Caudate nucleus (tissue), 63 donors: ENCODE measurements at places on chromosomes 5 and 9.

- DNase-seq: no peak
Measured at GRCh38 chr9:70761139-70761670, 346.7 kb upstream of the KLF9 start.

DNA sequence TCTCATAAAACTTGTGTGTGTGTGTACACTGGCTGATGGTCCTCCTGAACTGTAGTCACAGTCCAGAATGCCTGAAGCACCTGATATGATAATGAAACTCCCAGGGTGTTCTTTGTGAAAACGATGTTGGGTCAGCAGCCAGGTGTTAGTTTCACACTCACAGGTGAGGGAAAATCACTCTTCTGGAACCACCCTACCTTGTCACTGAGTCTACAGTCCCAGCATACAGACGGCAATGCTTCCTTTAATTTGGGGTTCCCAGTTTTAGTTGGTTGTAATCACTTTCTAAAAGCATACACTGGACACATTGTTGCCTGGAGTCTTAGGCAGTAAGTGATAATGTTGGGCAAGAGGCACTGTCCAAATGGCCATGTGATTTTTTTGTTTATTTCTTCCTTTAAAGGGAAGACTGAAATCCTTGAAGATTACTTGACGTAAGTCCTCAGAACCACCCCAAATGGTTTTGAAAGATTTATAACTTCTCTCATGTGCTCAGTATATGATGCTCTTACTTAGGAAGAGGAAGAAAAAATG lies 18.2 kb upstream of the MGAT1 start:
- no peak for DNase-seq

- DNase-seq: no peak
Measured at GRCh38 chr9:19479874-19480273, 71.1 kb downstream of the ACER2 start.

- DNase-seq: no peak
Measured at GRCh38 chr9:135805422-135806022, 101.8 kb downstream of the CAMSAP1 start.

DNA sequence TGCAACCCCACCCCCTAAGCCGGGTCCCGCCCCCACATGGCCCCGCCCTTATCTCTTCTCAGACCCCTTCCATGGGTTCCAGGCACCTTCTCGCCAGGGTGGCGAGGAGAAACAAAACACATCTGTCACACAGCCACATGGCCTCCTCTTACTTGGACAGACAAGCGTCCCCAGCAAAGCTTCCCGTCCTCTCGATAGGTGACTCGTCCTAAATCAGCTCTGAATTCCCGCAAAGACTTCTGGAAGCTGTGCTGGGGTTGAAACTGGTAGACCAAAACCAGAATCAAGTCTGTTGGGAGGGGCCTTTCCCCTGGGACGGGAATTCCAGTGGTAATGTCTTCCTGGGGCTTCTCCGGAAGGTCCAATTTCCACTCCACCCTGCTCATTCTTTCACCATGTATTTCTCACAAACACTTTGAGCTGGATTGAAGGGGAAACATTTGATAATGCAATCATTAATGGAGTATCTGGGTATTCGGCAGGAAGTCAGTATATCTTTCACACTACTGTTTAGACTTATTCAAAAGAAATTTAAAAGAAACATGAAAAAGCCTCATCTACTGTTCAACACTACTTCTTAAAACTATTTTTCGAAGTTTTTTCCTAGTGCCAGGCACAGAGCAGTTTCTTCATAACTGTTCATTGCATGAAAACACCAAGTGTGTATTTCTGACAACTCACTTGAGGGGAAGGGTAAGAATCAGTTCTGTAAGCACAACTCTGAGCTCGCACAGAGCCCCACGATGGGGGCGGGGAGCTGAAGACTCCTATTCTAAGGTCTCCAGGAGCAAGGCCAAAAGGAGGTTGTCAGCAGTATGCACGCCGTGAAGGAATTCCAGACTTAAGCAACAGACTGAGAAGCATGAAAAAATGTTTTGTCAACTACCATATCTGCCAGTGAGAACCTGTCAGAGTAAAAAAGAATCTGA lies 644 bp upstream of the CTNNAL1 start:
- DNase-seq: no peak

DNA sequence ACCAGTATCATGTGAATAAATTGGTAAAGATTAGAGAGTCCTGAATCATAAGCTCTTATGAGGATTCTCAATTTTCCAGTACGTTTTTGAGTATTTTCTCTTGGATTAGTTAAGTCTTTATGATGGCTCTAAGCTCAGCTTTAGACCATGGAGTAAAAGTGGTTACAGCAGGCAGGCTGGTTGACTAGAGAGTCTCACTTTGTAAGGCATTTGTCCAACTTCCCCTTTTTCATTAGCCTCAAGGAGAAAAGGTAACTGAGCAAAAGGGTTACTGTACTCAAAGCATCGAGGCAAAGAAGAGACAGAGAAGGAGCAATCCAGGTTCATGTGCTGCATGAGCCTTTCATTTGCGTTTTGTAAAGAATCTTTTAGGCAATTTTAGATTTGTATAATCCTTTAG lies 8.5 kb downstream of the NOP16 start:
- DNase-seq: no peak

GRCh38 chr9:98568234-98568908 lies 140.4 kb downstream of the GABBR2 start:
- no peak for DNase-seq

GRCh38 chr9:2991292-2991691 lies 147.4 kb upstream of the PUM3 start:
- DNase-seq: no peak

GRCh38 chr5:14598225-14598624 lies 16.6 kb downstream of the OTULINL start:
- DNase-seq: no peak

DNA sequence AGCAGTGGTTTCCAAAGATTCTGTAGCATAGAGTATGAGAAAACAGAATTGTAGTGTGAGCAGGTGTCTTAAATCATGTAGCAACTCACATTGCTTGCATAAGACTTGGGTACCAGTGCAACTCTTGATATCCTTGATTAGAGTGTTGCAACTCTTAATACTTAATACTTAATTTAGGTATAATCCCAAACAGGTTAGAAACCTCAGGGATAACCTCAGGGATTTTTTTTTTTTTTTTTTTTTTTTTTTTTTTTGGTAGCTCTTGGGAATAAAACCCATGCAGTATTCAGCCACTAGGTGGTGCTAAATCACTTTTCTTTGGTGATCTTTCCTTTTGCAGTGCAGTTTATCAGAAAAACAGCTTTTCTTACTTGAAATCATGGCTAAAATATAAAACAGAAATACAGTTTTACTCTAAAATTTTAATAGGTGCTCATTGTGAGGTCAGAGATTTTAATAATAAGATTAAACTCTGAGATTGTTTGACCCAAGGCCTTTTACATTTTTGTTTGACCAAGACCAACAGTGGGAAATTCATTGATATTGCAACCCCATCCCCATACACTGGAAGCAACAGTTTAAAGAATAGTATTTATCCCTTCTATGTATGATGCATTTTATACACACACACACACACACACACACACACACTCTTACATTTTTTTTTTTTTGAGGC lies 55.3 kb downstream of the ERAP1 start:
- no peak for DNase-seq

DNA sequence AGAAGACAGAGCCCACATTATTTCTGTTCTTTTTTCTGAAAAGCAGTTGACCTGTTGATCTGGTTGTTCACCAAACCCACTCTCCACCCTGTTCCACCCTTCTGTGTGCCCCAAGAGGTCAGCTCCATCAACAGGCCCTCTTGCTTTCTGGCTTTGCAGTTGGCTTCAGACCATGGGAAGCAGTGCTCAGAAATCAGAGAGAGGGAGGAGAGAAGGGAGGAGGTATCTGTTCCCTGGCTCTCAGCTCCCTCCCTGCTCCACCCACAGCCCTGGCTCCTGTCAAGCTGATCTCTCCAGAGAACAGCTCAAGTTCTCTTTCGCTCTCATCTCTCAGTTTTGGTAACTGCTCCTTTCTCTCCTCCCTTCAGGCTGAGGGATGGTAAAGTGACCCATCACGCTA lies 144.2 kb upstream of the RAI14 start:
- no peak for DNase-seq

DNA sequence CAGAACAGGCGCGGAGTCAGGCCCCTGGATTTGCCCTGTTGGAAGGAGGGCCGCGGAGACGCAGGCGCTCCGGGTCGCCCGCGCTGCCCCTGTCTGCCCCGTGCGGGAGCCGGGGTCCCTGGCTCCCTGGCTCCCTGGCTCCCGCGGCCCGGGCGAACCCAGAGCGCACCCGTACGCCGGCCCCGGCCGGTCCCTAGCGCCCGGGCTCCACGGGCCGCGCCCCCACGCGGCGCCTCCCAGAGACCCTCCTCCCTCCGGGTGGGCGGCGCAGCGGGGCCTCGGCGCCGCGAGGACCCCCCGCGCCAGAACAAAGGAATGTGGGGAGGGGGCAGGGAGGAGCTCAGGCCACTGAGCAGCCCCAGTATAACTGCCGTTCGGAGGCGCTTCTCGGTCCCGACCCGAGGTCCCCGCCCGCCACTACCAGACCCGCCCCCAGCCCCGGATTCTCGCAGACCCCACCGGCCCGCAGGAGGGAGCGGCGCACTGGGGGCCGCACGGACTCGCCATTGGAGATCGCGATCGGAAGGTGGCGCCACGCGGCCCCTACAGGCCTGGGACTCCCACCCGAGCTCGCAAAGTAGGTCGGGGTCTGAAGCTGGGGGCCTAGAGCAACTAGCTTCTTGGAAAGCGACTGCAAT lies 2.4 kb downstream of the NFIL3 start:
- DNase-seq: no peak

- no peak for DNase-seq
Measured at GRCh38 chr9:122897969-122898368, 7.2 kb downstream of the RC3H2 start.

DNA sequence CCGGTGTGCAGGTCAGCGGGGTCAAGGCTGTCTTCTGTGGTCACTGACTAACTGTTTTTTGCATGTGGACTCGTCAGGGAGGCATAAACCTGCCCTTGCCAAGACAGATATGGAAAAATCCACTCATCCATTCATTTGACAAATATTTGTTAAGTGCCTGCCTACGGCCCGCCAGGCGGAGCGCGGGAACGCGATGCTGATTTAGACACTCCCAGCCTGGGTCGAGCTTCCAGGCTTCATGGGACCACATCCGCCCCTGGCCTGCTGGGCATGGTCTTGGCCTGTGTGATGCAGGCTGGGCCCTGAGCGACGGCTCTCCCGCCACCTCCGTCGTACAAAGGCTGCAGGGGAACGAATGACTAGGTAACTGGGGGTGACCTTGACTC lies 18.1 kb downstream of the MYMK start:
- DNase-seq: no peak

DNA sequence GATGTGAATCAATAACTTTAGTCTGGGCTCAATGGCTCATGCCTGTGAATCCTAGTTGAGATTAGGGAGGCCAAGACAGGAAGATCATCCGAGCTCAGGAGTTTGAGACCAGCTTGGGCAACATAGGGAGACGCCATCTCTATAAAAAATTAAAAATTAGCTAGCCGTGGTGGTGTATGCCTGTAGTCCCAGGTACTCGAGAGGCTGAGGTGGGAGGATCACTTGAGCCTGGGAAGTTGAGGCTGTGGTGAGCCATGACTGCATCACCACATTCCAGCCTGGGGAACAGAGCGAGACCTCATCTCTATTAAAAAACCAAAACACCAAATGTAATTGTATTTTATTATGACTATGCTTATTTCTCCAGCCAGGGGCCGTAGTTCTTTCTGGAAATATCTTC lies 69.6 kb upstream of the NR5A1 start:
- DNase-seq: no peak

DNA sequence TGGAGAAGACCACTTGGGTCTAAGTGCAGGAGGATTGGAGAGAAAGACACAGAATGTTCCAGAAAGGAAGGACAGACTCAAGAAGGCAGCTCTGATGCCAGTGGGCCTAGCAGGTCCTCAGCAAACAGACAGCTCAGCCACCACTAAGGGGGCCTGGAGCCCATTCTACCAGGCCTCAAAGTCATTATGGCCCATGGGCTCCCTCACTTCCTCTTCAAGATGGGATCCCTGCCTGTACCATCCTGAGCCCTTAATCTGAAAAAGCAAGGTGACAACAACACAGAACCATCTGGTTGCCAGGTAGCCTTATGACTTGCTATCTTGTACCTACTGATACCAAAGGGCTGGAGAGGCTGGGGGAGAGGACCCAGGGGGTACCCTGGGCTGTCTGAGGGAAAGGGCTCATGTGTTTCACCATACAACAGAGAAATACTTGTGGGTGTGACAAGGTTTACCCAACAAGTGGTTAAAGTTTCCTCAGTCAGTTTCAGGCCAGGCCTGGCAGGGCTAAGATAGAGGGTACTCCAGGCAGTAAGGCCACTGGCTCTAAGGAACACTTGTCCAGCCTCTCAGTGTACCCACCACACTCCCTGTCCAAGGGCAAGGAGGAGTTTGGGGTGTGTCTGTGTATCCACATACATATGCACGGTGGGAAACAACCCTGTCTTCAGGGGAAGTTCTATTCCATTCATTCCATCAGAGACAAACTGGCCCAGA lies 30.7 kb downstream of the TCF7 start:
- DNase-seq: no peak

DNA sequence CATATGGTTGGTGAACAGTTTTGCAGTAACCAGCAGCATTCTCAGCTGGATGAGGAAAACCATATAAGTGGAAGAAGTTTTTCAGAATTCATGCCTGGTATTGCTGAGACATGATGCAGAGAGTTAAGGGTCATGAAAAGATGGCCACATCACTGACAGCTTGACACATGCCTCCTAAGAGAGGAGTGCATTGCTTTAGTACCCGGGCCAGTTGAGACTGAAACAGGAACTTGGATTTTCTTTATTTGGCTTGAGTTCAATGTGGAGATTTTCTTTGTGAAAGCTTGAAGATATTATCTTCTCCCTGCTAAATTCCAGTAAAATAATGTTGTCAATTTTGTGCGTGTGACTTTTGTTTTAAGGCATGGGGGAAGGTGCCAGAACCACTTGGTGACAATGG lies 35.8 kb downstream of the HACD4 start:
- DNase-seq: no peak

DNA sequence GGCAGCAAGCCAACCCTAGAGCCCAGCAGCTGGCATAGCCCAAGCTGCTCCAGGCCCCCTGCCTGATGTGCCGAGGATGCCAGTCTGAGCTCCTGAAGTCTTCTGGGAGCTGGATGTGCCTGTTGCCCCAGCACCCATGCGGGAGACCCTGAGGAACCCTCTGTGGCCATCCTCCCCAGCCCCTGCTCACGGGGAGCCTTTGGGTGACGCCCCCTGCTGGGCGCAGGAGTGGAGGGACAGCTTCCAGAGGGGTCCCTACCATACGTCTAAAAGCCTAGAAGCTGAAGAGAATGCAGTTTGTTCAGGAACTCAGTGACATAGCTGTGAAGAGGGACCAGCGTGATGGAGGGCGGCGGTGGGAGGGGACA lies 33.1 kb upstream of the MVB12B start:
- DNase-seq: no peak

- DNase-seq: no peak
Measured at GRCh38 chr5:154396128-154396527, 49.7 kb upstream of the SAP30L start.
